ENCODE measurements at places on chromosomes 4 and X. TPM values are rescaled to one million over a fixed set of nuclear protein-coding genes. Genes with fewer than 3 reads are reported as not detected.

The NXF2B gene
- not detected for total RNA-seq

GRCh38 chrX:12149670-12150407 lies 11.6 kb downstream of the FRMPD4 start:
- DNase-seq: no peak
- H3K27ac ChIP-seq: no peak overlapping the region
- H3K36me3 ChIP-seq: no peaks in the 10 kb centered on the region
- no peaks in the 10 kb centered on the region for H3K27me3 ChIP-seq
- no peak overlapping the region for H3K4me3 ChIP-seq

DNA sequence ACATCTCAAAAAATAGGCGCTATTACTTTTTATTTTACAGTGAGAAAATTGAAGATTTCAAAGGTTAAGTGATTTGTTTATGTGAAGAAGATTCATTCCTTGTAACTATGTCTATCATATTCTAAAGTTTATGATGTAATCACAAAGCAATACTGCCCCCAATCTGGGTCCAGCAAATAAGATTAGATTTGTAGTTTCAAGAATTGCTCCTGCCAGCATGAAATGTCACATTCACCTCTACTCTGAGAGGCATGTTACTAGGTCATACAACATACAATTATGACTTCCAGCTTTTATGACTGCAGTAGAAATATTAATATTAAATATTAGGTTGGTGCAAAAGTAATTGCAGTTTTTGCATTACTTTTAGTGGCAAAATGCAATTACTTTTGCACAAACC lies 976.2 kb downstream of the FSTL5 start:
- no peaks in the 10 kb centered on the region for H3K27me3 ChIP-seq
- H3K27ac ChIP-seq: no peak overlapping the region
- no peak overlapping the region for H3K4me3 ChIP-seq
- no peaks in the 10 kb centered on the region for H3K4me1 ChIP-seq
- no peak for DNase-seq

DNA sequence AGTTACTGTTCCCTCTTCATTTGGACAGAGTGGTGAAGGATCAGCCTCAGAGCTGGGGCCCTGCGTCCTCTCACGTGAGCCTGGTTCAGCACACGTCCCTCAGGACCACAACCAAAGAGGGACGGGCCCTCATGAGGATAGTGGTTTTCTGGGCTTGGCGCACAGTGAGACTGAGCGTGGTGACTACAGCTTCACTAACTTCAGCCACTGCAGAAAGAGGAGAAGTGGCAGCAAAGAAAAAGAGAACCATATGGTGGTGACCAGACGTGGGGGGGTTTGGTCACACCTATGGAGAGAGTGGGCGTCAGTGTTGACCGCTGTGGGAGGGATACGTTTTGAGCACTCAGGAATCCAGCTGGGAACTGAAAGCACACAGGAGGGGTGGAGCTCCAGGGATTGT lies 21.8 kb upstream of the TNIP3 start:
- H3K4me1 ChIP-seq: peaks cover 6% of the 10 kb centered on the region
- DNase-seq: no peak
- no peak overlapping the region for H3K27ac ChIP-seq
- no peak overlapping the region for H3K4me3 ChIP-seq

DNA sequence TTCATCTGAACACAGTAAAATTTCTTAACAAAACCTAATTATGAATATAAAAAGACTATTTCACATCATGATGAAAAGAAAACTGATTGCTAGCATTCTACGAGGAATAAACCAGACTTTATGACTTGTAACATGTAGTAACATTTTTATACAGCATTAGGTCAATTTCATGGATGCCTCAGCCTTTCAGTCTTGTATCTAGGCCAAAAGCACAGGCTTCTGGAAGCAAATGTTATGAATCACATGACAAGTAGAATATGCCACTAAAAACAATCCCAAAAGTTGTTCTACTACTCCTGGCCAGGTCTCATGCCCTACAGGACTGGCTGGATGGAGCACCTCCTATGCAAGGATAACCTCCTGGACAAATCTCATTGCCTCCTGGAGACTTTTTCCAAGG lies 101.2 kb downstream of the ARHGAP6 start:
- no peak for DNase-seq
- H3K27ac ChIP-seq: no peak overlapping the region
- H3K4me1 ChIP-seq: no peaks in the 10 kb centered on the region
- no peak overlapping the region for H3K4me3 ChIP-seq
- no peaks in the 10 kb centered on the region for H3K27me3 ChIP-seq
- H3K36me3 ChIP-seq: no peaks in the 10 kb centered on the region

- H3K27ac ChIP-seq: no peak overlapping the region
- no peak overlapping the region for H3K4me3 ChIP-seq
- H3K36me3 ChIP-seq: no peaks in the 10 kb centered on the region
- H3K27me3 ChIP-seq: no peaks in the 10 kb centered on the region
These were observed 13.5 kb downstream of the RPS6KA3 start for GRCh38 chrX:20253232-20253543.

The RAI2 gene
- 24.3 TPM for total RNA-seq

DNA sequence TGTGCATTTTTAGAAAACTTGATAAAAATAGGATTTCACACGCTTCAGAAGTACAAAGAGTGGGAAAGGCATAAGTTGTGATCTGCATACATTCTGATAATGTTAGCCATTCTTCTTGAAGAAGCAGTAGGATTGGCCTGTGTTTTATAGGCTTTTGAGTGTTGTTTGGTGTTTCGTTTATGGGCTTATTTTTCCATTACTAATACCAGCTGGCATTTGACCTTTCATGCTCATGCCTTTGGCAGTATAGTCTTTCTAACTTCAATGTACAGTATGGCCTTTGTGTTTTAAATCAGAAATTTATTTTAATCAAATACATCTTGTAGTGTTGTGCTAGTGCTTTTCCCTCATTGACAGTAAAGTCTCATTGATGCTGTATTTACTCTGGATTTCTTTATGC lies 51.5 kb upstream of the SLC4A4 start:
- no peaks in the 10 kb centered on the region for H3K36me3 ChIP-seq
- peaks cover 22% of the 10 kb centered on the region for H3K4me1 ChIP-seq
- H3K4me3 ChIP-seq: no peak overlapping the region
- H3K27ac ChIP-seq: no peak overlapping the region
- no peaks in the 10 kb centered on the region for H3K27me3 ChIP-seq
- no peak for DNase-seq

DNA sequence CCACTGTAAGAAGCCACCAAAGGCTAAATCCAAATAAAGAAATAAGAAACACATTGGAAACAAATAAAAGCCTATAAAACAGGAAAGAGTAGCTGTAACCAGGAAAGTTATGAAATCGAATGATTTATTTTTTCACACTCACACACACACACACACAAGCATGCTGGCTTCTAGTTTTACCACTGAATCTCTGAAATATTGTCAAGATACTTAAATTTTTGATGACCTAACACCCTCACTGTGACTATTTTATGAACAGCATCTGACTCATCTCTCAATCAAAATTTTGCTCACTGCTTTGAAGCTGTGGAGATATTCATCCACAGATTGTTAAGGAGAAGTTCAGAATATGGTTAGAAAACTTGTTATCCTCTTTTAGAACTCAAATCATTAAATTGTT lies 13.9 kb upstream of the GABRB1 start:
- H3K4me1 ChIP-seq: no peaks in the 10 kb centered on the region
- no peak overlapping the region for H3K27ac ChIP-seq
- no peaks in the 10 kb centered on the region for H3K36me3 ChIP-seq
- DNase-seq: no peak
- no peaks in the 10 kb centered on the region for H3K27me3 ChIP-seq

DNA sequence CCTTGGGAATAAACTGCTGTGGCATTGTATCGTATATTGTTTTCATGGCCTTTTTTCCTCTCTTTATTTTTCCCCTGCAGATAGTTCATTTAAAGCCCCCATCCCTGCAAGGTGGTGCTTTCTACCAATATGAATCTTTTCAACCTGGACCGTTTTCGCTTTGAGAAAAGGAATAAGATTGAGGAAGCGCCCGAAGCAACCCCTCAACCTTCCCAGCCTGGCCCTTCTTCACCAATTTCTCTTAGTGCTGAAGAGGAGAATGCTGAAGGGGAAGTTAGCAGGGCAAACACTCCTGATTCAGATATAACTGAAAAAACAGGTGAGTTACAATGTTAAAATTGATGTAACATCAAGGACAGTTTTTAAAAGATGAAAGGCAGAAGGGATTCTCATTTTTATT lies 601 bp downstream of the SMARCAD1 start:
- no peaks in the 10 kb centered on the region for H3K4me1 ChIP-seq
- H3K27ac ChIP-seq: peak overlapping the region; percentile 78
- no peaks in the 10 kb centered on the region for H3K27me3 ChIP-seq
- H3K4me3 ChIP-seq: peak overlapping the region; percentile 65
- DNase-seq: no peak

- no peaks in the 10 kb centered on the region for H3K4me1 ChIP-seq
- H3K36me3 ChIP-seq: no peaks in the 10 kb centered on the region
- H3K27me3 ChIP-seq: no peaks in the 10 kb centered on the region
These were observed 35.8 kb downstream of the EIF2S3 start for GRCh38 chrX:24090300-24091200.

The CACNA1F gene
- total RNA-seq: 0.22 TPM

The IL15 gene
- total RNA-seq: 6.7 TPM

- no peak overlapping the region for H3K4me3 ChIP-seq
- peaks cover 69% of the 10 kb centered on the region for H3K27me3 ChIP-seq
- no peaks in the 10 kb centered on the region for H3K4me1 ChIP-seq
These were observed 104.4 kb downstream of the ADRA2C start for GRCh38 chr4:3870567-3870962.

DNA sequence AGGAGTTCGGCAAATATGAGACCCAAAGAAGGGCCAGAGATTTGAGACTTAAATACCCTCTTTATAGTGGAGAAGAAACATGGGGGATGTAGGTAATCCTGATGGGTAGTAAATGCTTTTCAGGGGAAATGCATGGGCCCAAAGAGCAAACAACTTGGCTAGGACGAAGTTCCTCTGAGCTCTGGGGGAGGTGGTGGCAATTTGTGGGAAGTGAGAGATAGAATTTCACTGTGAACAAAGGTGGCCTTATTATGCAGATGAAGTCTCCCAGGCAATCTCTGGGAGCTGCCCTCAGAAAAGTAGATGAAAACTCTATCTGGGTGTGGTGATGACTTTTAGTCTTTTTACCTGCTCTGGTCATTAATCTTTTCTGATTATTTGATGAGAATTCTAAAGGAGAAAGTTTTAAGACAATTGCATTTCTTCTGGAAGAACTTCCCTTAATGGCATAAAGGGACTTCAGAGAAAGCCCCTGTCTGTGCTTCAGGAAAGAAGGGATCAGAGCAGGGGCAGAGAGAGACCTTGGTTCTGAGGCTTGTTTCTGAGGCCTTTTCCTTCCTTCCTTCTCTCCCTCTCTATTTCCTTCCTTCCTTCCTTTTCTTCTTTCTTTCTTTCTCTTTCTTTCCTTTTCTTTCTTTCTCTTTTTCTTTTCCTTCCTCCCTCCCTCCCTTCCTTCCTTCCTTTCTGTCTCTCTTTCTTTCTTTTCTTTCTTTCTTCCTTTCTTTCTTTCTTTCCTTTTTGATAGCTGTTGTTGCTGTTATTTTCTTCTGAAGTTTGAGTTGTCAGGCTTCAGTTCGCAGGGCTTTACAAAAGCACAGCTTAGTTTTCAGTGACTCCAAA lies 37.5 kb upstream of the MAOA start:
- H3K27ac ChIP-seq: no peak overlapping the region
- H3K4me1 ChIP-seq: no peaks in the 10 kb centered on the region
- H3K4me3 ChIP-seq: no peak overlapping the region

GRCh38 chr4:187633245-187633644 lies 362.3 kb upstream of the ZFP42 start:
- DNase-seq: no peak
- no peaks in the 10 kb centered on the region for H3K36me3 ChIP-seq
- no peaks in the 10 kb centered on the region for H3K4me1 ChIP-seq
- H3K27ac ChIP-seq: no peak overlapping the region

DNA sequence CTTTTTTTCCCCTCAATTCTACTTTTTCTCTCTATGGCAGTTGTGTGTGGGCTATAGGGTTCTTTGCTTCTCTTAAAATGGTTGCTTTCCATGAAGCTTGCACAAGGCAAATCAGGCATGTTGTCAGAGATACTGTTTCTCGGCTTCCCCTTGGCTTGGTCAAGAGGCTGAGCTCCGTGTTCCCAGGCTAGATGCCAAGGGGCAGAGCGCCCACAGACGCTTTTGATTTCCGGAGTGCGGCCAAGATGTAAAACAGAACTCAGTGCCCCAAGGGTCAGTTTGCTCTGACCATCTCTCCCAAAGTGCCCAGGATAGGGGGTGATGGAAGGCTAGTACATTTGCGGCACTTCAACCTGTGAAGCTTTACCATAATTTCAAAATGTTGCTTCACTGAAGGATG lies 64.2 kb upstream of the DIPK2B start:
- H3K4me3 ChIP-seq: no peak overlapping the region
- DNase-seq: no peak
- H3K27me3 ChIP-seq: no peaks in the 10 kb centered on the region
- H3K36me3 ChIP-seq: no peaks in the 10 kb centered on the region

GRCh38 chr4:1201851-1202525 lies 29.6 kb upstream of the SPON2 start:
- no peak overlapping the region for H3K27ac ChIP-seq
- no peak overlapping the region for H3K4me3 ChIP-seq
- H3K4me1 ChIP-seq: peaks cover 21% of the 10 kb centered on the region
- no peaks in the 10 kb centered on the region for H3K36me3 ChIP-seq

The NUDT11 gene
- 2.3 TPM for total RNA-seq

GRCh38 chr4:110032603-110033002 lies 119.9 kb downstream of the EGF start:
- peak; percentile 34 for DNase-seq
- no peak overlapping the region for H3K27ac ChIP-seq
- no peak overlapping the region for H3K4me3 ChIP-seq
- peaks cover 11% of the 10 kb centered on the region for H3K27me3 ChIP-seq
- H3K36me3 ChIP-seq: no peaks in the 10 kb centered on the region

The TMPRSS11F gene
- not detected for total RNA-seq

- no peak for DNase-seq
- H3K4me3 ChIP-seq: no peak overlapping the region
- peaks cover 6% of the 10 kb centered on the region for H3K36me3 ChIP-seq
- peak overlapping the region; percentile 7 for H3K27ac ChIP-seq
These were observed 54.6 kb downstream of the FNIP2 start for GRCh38 chr4:158823461-158823873.

GRCh38 chrX:69232945-69233344 lies 67.7 kb upstream of the PJA1 start:
- H3K36me3 ChIP-seq: no peaks in the 10 kb centered on the region
- no peaks in the 10 kb centered on the region for H3K4me1 ChIP-seq
- no peak overlapping the region for H3K4me3 ChIP-seq
- DNase-seq: no peak

The GSX2 gene
- not detected for total RNA-seq

- H3K27ac ChIP-seq: peak within 1 kb of the TSS; percentile 21
- no peaks in the 10 kb centered on the region for H3K36me3 ChIP-seq
- H3K4me3 ChIP-seq: peak within 1 kb of the TSS; percentile 40
- DNase-seq: peak; percentile 39
- peaks cover 39% of the 10 kb centered on the region for H3K4me1 ChIP-seq
- no peaks in the 10 kb centered on the region for H3K27me3 ChIP-seq
These were observed at the start of gene CXXC4 for GRCh38 chr4:104494822-104495559. TSS of gene CXXC4 (minus strand) at chr4:104494894. CDS start at chr4:104491802, 3,092 bp downstream.

- H3K36me3 ChIP-seq: no peaks in the 10 kb centered on the region
- H3K4me1 ChIP-seq: no peaks in the 10 kb centered on the region
- no peaks in the 10 kb centered on the region for H3K27me3 ChIP-seq
- peak overlapping the region; percentile 75 for H3K4me3 ChIP-seq
These were observed 1.1 kb downstream of the RNF150 start for GRCh38 chr4:141132072-141132708.

Measured in tibial nerve (tissue), 4 donors.